Left lobe of liver (tissue), 2 donors: ENCODE measurements at places on chromosomes 12 and 14.

- DNase-seq, result no peak
Observed at GRCh38 chr12:105402366-105402765, 71.9 kb downstream of the C12orf75 start.

DNA sequence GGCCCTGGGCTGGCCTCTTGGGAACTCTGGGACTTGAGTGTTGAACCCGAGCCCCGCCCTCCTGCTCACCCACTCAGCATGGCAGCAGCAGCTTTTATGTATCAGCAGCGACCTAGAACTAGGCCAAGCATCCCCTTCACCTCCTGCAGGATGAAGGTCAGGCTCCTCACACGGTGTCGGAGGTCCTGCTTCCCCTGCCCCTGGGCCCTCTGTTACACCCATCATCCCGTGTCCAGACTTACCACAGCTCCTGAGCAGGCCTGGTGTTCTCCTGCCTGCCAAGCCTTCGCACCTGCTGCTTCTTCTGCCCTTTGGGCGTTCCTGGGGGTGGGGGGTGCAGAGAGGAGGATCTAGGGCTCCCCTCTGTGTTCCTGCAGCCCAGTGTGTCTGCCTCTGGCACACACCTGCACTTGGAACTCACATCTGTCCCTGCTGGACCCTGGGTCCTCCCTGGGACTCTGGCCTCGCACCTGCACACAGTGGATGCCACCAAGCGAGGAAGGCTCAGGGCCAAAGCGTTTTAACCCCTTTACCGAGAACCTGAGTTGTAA lies 80.3 kb downstream of the PAPOLA start:
- DNase-seq, result no peak

- no peak for DNase-seq
Observed at GRCh38 chr12:44034906-44035305, 199.0 kb downstream of the TMEM117 start.

- DNase-seq, result no peak
Observed at GRCh38 chr12:59142183-59142790, 222.0 kb upstream of the LRIG3 start.

DNA sequence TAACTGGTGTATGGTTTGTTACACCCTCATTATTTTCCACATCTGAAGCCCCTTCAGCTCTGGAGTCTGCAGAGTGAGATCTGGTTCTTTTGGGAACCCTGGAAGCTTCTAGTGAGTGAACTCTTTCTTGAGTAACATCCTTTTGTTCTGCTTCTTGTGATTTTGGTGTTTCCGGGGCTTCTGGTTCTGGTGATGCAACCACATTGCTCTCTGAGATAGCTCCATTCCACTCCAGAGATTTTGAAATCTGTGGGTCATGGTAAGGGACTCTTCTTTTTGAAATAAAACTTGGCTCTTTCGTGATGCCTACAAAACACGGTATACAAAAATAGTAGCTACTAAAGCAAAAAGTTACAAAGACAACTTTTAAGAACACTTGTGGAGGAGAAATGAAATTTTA lies 5.4 kb downstream of the MDM1 start:
- DNase-seq, result no peak

DNA sequence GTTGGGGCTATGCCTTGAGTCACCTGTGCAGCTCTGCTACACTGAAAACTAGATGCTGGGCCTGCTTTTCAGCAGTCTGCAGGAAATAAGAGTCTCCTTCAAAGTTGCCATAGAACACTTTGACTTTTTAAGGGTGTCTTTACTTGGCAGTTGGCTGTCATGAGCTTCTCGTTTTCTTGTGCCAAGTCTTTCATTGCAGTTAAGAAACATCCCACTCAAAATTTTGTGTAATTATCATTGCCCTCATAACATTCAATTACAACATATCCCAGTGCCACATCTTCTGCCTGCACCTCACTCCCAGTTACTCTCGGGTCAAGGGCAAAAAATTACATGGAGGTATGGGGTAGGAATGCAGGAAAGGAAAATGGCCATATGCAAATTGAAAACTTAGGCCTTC lies 29.1 kb downstream of the GPR65 start:
- no peak for DNase-seq

GRCh38 chr14:22850944-22851764 lies 14.8 kb downstream of the MMP14 start:
- DNase-seq, result peak; percentile 69

GRCh38 chr14:34845869-34846268 lies 29.3 kb downstream of the BAZ1A start:
- no peak for DNase-seq

DNA sequence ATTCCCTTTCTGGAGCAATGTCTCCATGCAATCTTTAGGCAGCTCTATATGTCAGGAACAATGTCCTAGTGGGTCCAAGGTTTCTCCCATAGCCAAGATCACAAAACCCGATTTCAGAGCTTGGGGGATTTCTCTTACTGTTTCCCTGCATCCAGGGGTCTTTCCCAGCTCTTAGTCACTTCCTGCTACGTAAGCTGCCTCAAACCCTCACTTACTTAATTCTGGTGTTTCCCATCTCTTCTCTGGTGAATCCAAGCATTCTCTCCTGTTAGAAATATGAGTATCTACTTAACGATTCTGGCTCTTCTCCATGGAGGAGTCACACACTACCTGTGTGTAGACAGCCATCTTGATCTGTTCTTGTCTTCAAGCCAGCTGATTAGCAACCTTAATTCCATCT lies 80.0 kb downstream of the IFNG-AS1 start:
- DNase-seq, result no peak

DNA sequence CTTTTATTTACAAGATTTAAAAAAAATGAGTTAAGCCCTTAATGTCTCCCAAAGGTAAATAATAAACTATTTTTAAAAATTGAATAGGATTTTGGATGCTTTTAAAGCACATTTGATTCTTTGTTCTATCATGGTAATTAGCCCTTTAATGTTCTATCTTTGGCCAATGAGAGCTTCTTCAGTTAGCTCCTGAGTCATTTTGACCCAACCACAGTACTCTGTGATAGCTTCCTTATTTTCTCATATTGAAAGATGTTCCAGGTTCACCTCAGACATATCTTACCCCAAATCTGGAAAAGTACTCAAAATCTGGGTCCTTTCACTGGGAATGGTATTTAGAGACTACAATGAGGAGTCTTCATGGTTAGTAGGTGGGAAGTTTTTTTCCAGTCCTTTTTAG lies 98.0 kb downstream of the MYRFL start:
- DNase-seq, result no peak

GRCh38 chr14:91127924-91128323 lies 14.1 kb downstream of the DGLUCY start:
- no peak for DNase-seq

- peak; percentile 97 for DNase-seq
Observed at GRCh38 chr12:71685914-71686657, at the start of gene TMEM19. TSS of gene TMEM19 (plus strand) at chr12:71686082. CDS start at chr12:71686681, 599 bp downstream.

GRCh38 chr12:128069359-128069997 lies 197.5 kb upstream of the TMEM132C start:
- no peak for DNase-seq

DNA sequence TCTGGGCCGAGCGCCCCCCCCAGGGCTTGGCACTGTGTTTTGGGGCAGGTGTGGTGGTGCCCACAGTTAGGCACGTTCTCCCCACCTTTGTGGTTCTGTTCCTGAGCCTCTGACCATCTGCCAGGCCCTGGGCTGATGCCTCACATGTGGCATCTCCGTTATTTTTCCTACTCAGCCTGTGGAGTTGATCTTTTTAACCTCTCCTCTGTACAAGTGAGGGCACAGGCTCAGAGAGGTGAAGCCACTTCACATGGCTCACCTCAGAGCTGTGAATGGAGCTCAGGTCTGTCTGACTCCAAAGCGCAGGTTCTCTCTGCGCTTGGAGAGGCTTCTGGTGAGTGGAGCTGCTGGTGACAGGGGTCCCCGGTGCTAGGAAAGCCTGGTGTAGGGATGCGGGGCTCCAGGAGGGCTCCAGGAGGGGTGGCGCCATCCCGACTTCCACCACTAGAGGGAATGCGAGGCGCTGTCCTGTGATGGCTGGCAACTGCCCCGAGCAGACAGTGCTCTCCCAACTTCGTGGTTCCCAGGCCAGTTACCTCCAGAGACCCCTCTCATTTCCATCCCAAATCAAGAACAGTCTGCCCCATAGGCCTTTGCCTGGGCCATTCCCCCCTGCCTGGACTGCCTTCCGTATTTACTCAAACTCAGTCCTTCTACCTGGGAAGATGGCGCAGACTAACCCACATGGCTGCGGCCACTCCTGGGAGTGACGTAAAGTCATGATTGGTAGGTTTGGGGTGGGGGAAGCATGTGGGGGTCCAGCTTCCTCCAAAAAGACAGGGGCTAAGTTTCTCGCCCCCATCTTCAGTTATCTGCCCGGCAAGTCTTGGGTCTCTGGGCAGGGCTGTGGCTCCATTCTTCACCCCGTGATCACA lies 9.9 kb downstream of the BCL7A start:
- DNase-seq, result peak; percentile 61

GRCh38 chr12:90543374-90543773 lies 411.6 kb downstream of the CCER1 start:
- no peak for DNase-seq

DNA sequence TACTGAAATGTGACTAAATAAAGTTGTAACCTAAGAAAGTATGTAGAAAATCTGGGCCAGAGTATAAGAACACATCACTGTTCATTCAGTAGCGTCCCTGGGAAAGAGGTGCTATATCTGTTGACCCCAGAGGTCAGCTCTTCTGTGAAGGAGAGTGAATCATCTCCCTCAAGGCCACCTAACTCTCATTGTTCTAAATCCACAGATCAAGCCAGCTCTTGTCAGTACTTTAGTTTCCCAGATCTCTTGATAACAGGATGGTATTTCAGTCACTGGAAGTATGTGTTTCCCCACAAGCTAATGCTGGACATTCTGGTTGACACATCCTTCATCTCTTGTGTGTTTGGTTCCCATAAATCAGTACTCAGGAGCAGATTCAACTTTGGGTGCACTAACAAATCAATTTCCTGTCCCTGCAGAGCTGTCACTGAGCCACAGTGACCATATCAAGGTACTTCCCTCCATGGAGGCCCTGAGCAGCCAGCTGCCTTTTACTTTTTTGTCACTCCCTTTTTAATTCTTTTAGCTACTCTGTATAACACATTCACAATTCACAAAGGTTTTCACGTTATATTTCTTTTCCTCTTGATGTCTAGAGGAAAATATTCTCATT lies 7.8 kb downstream of the KRT1 start:
- DNase-seq, result no peak

DNA sequence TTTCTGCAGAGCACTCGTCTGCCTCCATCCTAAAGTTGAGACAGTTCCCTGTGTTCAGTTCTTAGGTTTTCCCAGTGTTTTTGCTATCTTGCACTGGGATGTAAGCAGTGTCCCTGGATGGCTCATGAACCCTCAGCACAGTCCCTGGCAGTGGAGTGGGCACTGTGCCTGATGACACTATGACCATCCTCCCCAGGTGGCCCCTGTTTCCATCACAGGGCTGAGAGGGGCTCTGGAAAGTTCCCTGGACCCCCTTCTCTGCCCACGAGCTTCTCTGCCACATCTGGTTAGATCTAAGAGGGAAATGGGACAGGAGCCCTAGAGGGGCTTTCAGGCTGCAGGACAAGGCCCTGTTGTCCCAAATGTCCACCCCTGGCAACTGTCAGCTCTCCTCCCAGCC lies 249.8 kb upstream of the SFSWAP start:
- peak; percentile 11 for DNase-seq

- DNase-seq, result no peak
Observed at GRCh38 chr14:57961786-57962060, 95.8 kb upstream of the SLC35F4 start.

- DNase-seq, result no peak
Observed at GRCh38 chr14:100737526-100737925, 10.8 kb downstream of the DLK1 start.

- no peak for DNase-seq
Observed at GRCh38 chr12:131928080-131928710, 881 bp upstream of the PUS1 start.

GRCh38 chr12:102513739-102514138 lies 33.4 kb upstream of the IGF1 start:
- DNase-seq, result no peak

DNA sequence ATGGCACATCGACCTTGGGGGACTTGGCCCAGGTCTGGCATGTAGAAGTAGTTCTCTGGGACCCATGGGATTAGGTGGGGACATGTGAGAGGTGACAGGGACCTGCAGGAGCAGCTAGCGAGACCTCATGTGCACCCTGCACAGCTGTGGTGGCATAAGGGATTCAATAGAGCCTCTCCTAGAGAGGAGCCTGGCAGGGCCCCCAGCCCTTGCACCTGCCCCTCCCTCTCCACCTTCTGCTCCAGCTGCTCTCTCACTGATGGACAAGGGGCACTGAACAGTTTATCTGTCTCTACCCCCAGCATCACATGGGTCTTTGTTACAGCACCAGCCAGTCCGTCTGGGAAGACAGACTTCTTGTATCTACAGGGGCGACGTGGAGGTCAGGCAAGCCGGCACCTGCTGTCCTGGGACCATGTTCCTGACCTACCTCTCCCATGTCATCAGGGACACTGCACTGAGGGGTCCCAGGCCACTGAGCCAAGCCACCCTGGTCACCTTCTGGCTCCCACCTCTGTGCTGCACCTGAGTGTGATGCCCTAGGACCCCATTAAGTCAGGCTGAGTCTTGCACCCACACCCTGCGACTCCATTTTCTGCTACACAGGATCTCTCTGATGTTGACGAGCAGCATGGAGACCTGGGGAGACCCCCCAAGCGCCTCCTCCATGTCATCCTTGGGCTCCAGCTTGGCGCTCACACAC lies 32.6 kb downstream of the DDX11 start:
- DNase-seq, result no peak

DNA sequence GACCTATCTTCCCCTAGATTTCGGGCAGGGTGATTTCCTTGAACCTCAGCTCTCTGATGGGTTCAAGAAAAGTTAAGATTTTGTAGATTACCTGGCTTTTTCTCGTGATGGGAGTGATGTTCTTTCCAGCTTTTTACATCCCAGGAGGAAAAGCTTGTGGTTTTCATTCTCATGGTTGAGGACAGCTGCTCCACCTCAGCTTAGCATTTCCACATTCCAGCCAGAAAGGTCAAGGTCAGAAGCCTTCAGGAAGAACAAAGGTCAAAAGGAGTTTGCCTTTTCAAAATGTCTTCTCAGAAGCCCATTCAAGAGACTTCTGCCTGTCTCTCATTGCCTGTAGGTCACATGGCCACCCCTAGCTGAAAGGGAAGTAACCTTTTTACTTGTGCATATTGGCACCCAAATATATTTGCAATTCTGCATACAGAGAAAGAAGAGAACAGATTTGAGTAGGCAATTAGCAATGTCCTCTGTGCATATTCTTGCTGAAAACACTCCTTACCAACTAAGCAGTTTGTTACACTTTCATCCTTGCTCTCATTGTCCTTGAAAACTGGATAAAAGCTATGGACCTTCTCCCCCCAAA lies 6.6 kb upstream of the ADGRD1 start:
- DNase-seq, result no peak

GRCh38 chr14:65548878-65549277 lies 136.3 kb downstream of the FUT8 start:
- no peak for DNase-seq

GRCh38 chr12:74897425-74898211 lies 312.0 kb downstream of the KCNC2 start:
- DNase-seq, result no peak

GRCh38 chr12:2287151-2287550 lies 234.4 kb downstream of the CACNA1C start:
- DNase-seq, result peak; percentile 26

GRCh38 chr12:63919756-63920155 lies 75.3 kb downstream of the SRGAP1 start:
- DNase-seq, result no peak

- no peak for DNase-seq
Observed at GRCh38 chr14:71324767-71325272, 417.6 kb downstream of the PCNX1 start.
